ENCODE measurements at places on chromosomes 6 and 20.

- no peak for DNase-seq
These were observed 184.5 kb downstream of the COL21A1 start for GRCh38 chr6:56062836-56063235.

DNA sequence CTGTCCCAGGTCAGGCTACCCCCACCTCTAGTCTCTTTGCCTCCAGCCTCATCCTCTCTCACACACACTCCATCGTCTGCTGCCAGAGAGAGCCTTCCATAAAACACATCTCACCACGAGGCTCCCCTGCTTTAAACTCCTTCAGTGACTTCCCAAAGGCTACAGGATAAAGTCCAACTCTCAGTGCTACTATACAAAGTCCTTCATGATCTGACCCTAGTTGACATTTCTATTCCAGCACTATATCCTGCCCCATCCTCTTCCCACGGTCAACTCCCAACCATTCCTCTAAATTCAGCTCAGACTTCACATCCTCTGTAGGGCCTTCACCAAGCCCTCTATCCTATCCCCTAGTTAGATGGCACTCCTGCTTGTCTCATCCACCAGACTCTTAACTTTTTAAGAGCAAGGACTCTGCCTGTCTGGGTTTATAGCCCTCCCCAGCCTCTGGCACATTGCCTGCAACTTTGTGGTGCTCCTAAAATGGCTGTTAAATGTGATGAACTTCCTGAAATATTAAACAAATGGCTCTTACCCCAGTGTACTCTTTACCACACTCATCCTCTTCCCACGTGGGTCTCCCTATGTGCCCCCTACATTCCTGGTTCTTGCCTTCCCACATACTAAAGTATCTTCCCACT lies 36.1 kb downstream of the KIF16B start:
- DNase-seq: no peak

DNA sequence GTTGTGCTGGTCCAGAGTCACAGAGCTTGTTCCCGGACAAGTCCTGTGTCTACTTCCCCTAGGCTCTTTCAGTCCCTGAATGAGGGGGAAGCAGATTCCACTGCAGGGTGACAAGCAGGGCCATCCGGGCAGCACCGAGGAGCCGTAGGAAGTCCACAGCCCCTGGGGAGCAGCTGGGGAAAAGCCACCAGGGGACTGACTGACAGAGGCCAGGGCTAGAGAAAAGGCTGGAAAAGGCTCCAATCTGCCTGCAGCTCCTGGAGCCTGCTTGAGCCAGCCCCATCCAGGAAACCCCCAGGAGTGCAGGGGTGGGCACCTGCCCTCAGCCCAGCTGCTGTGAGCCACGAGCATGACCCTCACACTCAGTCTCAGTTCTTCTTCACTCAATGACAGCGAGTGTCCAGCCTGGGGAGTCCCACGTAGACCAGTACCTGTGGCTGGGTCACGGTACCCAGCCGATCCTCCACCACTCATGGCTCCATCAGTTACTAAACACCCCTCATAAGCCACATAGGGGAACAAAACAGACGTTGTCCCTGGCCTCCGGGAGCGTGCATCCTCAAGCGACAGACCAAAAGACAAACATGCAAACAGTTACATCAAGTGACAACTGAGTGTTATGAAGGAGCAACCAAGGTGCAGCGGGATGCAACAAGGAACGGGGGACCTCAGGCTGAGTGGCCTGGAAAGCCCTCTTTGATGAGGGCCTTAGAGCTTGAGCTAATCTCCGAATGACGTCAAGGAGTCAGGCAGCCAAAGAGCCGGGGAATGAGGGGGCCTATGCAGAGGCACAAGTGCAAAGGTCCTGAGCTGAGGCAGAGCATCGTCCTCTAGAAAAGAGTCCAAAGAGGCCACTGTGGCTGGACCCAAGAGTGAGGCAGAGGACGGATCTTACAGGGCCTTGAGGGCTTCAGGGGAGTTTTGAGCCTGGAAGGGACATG lies 24.8 kb upstream of the VSTM2L start:
- DNase-seq: no peak

GRCh38 chr6:44471271-44471981 lies 83.9 kb downstream of the CDC5L start:
- no peak for DNase-seq

DNA sequence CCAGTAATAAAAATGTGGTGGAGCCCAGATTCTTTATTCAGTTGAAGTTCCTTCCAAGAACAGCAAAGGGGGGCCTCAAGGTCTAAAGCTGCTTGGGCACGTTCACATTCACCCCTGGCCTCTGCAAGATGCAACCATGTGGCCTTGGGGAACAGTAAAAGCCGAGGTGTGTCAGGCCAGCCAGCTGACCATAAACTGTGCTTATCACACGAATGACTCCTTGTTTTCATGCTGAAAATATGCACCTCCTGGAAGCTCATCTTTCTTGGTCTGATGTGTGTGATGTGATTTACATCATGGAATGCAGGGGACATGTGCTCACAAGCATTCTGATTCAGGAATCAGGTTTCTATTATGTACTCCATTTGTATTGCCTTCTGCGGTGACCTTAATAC lies 211.6 kb upstream of the MARCKS start:
- peak; percentile 96 for DNase-seq

- DNase-seq: no peak
These were observed 150.8 kb downstream of the PRL start for GRCh38 chr6:22145823-22146677.

DNA sequence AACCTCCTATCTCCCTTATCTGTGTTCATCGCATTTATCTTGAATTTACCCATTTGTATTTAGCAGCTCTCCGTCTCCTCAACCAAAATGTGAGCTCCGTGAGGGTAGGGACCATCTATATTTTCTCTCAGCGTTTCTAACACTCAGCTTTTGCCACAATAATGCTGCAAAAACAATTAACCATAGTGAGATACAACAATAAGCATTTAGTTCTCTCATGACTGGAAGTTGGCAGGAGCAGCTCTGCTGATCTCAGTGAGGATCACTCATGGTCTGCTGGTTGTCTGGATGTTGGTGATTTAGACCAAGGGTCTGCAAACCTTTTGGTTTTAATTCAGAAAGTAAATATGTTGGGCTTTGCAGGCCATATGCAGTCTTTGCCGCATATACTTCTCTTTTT lies 394.8 kb upstream of the RNF217 start:
- no peak for DNase-seq

GRCh38 chr20:33499355-33499754 lies 9.5 kb downstream of the CBFA2T2 start:
- no peak for DNase-seq

- no peak for DNase-seq
These were observed 165.7 kb downstream of the SMOC2 start for GRCh38 chr6:168606722-168607121.

DNA sequence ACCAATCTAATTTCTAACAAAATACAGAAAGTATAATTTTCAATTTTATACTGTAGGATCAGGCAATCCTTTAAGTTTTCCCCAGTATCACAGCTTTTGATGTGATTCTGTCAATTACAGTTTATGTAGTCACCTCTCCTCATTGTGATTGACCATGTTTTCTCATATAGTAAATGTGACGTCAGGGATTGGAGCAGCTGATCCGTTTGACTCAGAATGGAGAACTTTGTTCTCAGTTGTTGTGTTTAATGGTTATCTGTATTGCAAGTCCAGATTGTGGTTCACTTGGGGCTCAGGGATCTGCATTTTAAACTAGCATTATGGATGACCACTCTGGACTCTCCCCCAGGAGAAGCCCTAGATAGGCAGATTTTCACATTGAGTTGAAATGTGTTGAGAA lies 90.6 kb downstream of the DNAH8 start:
- no peak for DNase-seq

DNA sequence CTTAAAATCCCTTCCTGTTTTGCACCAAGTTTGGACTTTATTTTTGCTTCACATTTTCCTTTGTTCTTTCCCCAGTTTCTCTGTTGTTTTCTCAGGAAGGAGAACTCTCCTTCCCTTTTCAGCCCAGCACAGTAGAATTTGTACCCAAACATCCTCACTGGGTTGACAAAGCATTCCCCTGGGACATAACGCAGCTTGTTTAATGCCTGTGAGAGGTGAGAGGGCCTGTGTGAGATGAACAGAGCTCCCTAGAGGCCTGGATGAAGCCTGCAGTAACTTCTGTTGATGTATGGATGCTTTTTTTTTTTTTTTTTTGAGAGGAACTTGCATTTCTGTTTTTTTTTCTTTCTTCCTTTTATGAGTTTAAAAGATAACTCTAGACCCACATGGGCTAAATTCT lies 104.9 kb upstream of the SLC22A23 start:
- peak; percentile 26 for DNase-seq

- DNase-seq: no peak
These were observed 6.0 kb upstream of the PTK7 start for GRCh38 chr6:43070028-43070632.

GRCh38 chr20:15236812-15237211 lies 899.4 kb upstream of the FLRT3 start:
- DNase-seq: no peak

GRCh38 chr6:160034036-160034930 lies 65.4 kb downstream of the IGF2R start:
- DNase-seq: no peak

DNA sequence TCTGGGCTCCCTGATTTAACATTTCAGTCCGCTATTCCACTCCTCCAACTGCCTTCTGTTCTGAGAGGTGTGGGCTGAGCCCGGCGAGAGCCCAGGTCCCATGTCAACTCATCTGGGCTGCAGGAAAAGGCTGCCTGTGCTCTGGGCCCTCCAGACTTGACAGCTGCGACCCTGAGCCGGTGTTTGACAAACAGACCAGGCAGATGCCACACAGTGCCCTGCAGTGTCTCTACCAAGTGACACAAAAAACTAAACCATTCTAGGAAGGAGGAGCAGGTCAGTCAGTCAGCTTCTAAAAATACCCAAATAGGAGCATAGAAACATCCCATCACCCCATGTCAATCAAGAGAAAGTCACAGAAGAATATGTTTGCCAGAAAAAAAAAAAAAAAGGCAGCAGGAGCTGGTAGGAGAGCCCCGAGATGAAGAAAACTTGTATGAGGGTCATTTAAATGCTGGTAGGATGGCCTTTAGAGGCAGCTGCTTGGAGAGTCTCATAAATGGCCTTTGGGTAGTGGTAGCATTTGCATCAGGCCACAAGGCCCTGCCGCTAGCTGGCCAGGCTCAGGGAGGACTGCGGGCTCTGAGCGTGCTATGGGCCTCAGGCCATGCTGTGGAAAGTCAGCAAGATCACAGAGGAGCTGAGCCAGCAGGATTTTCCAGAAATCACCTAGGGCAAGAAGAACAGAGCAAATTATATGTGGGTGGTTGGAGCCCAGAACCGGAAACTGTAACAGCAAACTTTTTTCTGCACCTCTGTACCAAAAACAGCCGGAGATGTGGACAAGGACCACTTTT lies 36.6 kb upstream of the GFOD1 start:
- DNase-seq: no peak

- DNase-seq: no peak
These were observed 1405.1 kb downstream of the GRIK2 start for GRCh38 chr6:102798636-102799035.

DNA sequence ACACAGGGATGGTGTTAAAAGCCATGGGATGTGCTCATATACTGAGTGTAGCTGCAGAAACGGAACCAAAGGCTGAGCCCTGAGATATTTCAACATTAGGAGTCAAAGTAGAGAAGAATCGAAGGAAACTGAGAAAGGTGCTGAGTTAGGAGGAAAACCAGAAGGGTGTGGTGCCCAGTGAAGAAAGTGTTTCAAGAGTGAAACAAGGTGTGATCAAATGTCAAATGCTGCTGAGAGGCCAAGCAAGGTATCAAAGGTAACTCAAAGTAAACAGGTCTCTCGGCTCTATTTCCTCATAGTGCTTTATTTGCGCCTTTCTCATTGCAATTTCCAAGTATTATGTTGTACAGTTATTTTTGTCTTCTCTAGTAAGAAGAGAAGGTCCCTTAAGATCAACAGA lies 94.1 kb downstream of the PRDM1 start:
- no peak for DNase-seq

GRCh38 chr6:24780206-24780605 lies 5.5 kb downstream of the GMNN start:
- DNase-seq: no peak
